Neuronal stem cell (in vitro differentiated cells): ENCODE measurements at places on chromosomes 7 and 10.

DNA sequence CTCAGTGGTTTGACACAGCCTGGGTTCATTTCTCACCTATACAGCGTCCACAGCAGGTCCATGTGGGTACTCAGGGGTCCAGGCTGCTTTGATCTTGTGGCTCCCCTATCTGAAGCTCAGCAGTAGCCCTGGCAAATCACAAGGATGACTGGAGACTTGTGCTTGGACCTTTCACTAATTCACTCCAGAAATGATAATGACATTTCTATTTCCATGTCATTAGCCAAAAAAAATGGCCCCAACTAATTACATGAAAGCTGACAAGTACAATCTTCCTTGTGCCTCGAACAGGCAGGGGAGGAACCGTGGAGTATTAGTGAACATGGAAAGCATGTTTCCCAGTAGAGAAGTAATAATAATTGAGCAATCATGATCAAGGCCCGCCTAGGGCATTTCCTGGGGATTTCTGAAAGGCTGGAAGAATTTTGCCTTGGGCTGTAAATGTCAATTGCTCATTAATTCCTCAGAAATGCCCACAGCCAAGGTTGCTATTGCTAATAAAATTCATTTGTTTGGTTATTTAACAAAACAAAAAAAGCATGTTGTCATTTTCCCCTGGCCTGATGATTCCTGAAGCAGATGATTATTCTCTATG, 586.1 kb downstream of the SDK1 start:
- DNase-seq = no peak

DNA sequence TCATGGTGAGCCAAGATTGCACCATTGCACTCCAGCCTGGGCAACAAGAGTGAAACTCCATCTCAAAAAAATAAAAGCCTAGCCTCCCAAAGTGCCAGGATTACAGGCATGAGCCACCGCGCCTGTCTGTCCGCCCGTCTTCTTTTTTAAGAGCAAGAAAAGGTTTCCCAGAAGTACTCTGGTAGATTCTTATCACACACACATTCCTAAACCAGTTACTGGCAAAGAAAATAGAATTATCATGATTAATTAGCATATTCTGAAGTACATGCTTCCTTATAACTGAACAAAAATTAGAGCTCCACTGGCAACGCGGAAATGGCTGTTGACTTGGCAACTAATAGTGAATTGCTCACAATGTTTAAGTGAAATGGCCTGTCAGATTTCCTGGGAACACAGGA, 87.0 kb downstream of the ADK start:
- no peak for DNase-seq

GRCh38 chr10:101856626-101857025, 13.0 kb upstream of the KCNIP2 start:
- DNase-seq = no peak

DNA sequence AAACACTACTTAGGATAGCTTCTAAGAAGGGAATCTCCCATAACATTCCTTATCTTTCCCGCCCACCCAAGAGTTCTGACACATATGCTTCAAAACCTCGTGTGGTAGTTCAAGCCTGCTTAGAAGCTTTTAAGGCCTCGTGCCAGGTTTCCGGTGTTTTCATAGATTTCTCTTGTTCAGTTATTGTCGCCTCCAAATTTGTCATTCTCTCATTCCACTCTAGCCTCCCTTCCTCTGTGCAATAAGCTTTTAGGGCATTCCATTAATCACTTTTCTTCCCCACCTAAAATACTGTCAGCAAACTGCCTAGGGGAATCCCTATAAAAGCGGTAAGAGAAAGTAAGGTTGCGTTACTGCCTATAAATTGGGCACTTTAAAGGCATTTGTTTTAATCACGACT, 718 bp upstream of the BPGM start:
- no peak for DNase-seq

- DNase-seq = no peak
These were observed 328.1 kb downstream of the LHFPL3 start for GRCh38 chr7:104656467-104656866.

GRCh38 chr10:92799568-92799967, 48.8 kb upstream of the EXOC6 start:
- DNase-seq = no peak

GRCh38 chr10:132713421-132714095, 72.4 kb downstream of the NKX6-2 start:
- DNase-seq = no peak

GRCh38 chr7:28107960-28108359, 72.6 kb downstream of the JAZF1 start:
- DNase-seq = no peak

- DNase-seq = no peak
These were observed 61.7 kb upstream of the PPIF start for GRCh38 chr10:79285315-79286197.

- no peak for DNase-seq
These were observed 84.7 kb upstream of the KDM7A start for GRCh38 chr7:140261522-140261921.

GRCh38 chr7:1260244-1260635, 27.6 kb downstream of the UNCX start:
- DNase-seq = no peak

GRCh38 chr10:24241536-24242040, 32.6 kb downstream of the KIAA1217 start:
- no peak for DNase-seq

- DNase-seq = peak; percentile 64
These were observed 80.4 kb upstream of the CDK6 start for GRCh38 chr7:92916770-92917224.

GRCh38 chr7:92231-92674, 100.1 kb upstream of the FAM20C start:
- peak; percentile 72 for DNase-seq

- no peak for DNase-seq
These were observed 23.4 kb upstream of the SHH start for GRCh38 chr7:155835446-155836215.
